Activated T-cell treated with anti-CD3 and anti-CD28 coated beads for 48 hours (primary cell): ENCODE measurements at places on chromosomes 5 and 9.

GRCh38 chr9:129480227-129480626, 140.7 kb downstream of the C9orf50 start:
- DNase-seq = no peak

DNA sequence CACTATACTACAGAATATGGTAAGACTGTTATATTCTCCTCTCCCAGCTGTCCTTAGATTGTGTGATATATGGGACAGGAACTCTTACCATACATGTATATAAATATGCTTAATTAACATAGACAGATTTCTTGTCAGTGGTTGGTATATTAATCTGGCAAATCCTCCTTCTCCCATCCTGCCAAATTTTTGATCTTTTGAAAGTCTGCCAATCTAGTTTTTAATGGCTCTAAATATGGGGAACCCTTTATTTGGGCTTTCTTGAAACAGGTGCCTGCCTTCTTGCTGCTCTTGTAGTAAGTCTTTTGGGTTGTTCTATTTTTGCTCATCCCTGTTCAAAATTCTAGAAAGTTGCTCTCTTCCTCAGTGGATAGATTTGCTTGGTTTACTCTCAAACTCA, 63.5 kb downstream of the SPATA31D1 start:
- DNase-seq = no peak

- DNase-seq = no peak
Measured at GRCh38 chr9:86454701-86455615, 100.7 kb upstream of the TUT7 start.

DNA sequence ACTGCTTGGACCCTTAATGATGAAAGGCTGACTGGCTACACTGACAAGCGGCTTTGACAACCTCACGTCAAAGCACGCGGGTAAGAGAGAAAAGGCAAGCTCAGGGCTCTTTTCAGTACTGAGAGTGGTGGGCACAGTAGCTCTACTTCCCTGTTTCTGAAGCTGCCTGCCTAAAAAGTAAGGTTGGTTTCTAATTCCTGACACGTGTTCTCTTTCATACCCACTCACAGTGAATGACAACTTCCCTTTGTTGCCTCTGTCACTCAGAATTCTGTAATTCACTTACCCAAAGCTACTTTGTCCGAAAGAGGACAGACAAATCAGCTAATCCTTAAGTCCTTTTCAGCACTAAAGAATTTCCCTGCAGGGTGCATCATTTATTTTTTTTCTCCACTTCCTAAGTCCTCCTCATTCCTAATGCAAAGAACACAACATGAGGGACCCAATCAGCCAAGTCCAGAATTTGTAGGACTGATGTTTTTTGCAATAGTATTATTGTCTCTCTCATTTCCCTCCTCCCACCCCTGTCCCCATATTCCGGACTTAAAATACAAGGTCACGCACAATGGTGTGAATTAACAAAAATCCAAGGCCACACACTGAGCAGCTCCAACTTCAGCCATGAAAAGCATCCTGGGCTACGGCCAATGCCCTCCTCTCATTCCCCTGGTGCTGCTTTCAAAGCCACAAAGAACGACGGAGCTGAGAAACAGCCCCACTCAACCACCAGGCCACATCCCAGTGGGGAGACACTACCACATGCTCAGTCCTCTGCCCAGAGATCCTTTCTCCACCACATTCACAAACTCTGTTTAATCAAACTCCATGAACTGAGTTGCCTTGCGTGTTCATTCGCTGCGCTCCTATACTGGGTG, 221.0 kb downstream of the TSSK1B start:
- DNase-seq = no peak

DNA sequence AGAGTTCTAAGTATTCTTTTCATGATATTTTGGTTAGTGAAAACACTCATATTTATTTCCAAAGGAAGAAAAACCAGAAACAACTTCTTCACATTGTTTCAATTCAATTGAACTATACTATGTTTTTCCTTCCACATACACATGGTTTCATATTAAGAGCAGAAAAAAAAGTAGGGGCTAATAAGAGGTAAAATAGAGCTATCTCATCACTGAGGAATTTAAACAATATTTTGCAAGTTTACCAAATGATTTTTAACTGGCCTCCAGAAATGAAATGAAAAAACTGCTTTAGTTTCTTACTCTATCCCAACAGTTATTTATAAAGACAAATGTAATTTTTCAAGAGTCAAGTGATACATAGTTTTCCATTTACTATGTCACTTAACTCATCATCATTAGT, 233.5 kb downstream of the RFX3 start:
- no peak for DNase-seq

- no peak for DNase-seq
Measured at GRCh38 chr9:88326936-88327335, 61.3 kb upstream of the SPIN1 start.

GRCh38 chr9:108443741-108444140, 412.0 kb downstream of the ACTL7B start:
- no peak for DNase-seq

GRCh38 chr9:129720181-129720864, 32.5 kb downstream of the PTGES start:
- no peak for DNase-seq

DNA sequence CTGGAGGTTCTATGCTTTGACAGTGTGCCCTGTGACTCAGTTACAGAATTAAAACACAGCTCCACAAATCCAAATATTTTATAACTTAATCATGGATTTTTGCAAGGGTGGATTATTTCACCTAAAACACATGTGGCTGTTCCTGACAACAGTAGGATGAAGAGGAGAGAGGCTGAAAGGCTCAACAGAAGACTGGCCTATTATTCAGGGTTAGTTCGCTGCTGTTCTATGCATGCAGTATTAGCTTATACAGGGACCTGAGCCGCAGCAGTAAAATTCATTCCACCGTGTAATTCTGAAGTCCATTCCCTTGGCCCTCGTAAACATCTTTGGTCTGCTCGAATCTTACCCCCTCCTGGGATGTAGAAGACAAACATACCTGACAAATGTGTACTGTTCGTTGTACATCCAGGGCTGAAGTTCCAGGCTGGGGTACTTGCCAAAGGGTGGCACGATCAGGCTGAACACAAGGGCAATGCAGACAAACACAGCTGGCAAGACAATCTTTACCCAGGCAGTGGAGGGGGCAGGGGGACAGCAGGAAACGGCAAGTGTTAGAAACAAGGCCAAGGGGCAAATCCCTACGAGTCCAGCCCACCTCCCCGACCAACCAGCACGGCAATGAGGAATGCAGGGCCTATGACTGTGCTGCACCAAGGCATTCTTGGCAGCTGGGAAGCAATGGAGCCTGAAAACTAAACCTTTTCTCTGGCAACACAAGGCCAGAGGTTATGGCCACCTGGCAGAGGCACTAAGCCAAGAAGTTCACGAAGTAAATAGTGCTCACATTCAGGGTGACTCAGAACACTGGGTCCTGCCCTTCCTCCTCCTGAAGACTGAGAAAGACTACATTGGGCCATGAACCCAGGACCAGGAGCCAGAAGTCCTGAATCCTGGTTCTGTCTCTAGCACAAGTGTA, 46.8 kb downstream of the NIPSNAP3B start:
- DNase-seq = no peak

GRCh38 chr5:44900273-44900954, 91.7 kb downstream of the MRPS30 start:
- no peak for DNase-seq

- no peak for DNase-seq
Measured at GRCh38 chr5:173515526-173515925, 100.9 kb downstream of the BOD1 start.

- DNase-seq = no peak
Measured at GRCh38 chr9:136351252-136351800, 12.2 kb downstream of the DNLZ start.

DNA sequence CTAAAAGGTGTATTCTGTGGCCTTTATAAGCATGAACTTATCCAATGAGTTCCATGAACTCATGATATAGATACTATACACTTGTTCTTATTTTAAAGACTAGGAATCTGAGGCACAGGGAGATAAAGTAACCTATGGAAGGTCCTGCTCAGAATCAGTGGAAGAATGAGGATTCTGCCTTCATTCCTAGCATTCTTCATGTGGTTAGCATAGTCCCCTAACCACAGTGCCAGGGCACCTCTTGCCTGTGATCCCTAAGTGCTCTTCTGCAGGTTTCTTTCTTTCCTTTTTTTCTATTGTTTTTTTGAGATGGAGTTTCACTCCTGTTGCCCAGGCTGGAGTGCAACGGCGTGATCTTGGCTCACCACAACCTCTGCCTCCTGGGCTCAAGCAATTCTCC, 174.1 kb downstream of the C9orf152 start:
- no peak for DNase-seq

- DNase-seq = no peak
Measured at GRCh38 chr9:32490601-32491000, 35.4 kb downstream of the RIGI start.

DNA sequence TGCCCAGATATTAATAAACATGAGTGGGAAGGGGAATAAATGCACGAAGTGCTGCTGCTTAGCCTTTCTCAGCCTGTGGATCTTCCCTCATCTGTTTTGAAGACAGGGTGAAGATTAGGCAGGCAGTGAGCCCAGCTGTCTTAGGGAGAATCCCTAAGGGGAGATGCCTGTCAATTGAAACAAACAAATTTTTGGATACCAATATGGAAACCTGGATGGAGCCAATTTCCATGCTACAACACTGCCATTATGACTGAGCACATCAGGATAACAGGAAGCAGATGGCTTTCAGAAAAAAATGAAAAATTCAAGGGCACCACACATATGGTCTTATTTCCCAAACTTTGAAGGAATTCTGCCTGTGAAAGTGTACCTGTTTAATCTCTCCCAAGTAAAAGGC, 80.3 kb downstream of the HMHB1 start:
- DNase-seq = no peak

DNA sequence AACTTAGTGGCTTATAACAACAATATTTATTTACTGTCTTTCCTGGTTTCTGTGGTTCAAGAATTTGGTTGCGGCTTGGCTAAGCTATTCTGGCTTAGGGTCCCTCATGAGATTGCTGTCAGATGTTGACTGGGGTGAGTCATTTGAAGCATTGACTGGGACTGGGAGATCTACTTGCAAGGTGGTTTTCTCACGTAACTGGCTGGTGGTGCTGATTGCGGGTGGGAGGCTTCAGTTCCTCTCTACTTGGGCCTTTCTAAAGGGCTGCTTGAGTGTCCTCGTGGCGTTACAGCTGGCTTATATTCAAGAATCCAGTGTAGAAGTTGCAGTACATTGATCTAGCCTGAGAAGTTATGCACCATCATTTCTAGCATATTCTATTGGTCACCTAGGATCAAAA, 218.5 kb upstream of the ELAVL2 start:
- no peak for DNase-seq

DNA sequence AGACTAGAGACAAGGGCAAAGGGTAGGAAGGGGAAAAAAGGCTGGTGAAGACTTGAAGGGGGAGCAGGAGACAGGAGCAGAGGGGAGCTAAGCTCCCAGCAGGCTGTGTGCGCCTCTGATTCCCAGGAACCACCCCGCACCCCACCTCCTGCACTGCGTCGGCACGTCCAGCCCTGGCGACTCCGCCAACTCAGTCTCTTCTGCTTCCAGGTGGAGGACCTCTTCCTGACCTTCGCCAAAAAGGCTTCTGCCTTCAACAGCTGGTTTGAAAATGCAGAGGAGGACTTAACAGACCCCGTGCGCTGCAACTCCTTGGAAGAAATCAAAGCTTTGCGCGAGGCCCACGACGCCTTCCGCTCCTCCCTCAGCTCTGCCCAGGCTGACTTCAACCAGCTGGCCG, 30.5 kb downstream of the DYNC2I2 start:
- DNase-seq = no peak

GRCh38 chr9:122883125-122883524, 22.0 kb downstream of the RC3H2 start:
- no peak for DNase-seq

DNA sequence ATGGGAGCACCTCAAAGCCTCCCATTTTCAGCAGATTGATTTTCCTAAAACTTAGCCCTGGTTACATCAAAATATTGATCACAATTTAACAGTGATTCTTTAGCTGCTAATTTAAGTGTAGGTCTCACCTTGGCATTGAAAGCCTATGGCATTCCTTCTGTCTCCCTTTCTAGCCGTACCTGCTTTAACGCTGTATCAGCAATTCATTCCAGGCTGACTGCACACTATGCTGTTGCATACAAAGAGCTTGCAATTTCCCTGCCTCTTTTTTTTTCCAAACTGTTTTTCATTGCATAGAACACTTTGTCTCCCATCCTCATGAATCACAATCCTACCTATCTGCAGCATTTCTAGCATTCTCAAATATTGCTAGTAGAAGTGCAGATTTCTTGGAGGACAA, 8.9 kb upstream of the AMACR start:
- no peak for DNase-seq

GRCh38 chr9:77917800-77918199, 113.8 kb downstream of the GNAQ start:
- DNase-seq = no peak

GRCh38 chr9:128638580-128638979, 18.1 kb downstream of the DYNC2I2 start:
- DNase-seq = no peak

- no peak for DNase-seq
Measured at GRCh38 chr9:113947941-113948340, 71.8 kb downstream of the ZNF618 start.

DNA sequence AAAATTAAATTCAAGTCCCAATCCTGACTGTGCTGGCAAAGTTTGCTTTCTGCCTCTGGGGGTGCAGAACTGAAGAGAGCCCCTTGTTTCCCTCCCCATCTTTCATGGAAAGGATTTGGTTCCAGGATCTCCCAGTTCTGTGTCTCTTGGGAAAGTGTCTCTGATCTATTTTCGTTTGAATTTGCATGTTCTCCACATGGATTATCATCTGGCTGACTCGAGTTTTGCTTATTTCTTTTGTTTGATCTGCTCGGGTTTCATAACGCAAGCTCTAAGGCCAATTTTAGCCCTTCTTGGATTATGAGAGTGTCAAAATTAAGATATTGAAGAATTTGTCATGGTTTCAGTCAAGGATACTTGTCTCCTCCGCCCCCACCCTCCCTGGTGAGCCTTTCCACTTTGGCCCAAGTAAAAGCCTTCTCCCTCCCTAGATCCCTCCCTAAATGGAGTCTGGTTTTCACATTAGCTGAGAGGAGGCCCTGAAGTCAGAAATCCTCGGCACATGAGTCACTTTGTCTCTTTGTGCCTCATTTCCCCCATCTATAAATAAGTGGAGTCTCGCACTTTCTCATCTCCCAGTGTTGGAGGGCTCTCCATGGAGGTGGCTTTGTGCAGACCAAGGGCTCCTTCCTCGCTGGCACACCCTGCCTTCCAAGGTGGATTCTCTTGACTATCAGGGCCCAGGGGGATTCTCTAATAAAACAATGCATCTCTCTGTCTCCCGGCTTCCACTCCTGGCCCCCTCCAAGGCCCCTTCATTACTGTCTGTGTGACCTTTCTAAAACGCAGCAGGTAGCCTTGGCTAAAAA, 17.3 kb downstream of the ADRB2 start:
- DNase-seq = no peak

GRCh38 chr9:32926911-32927310, 74.5 kb downstream of the APTX start:
- DNase-seq = no peak
